ENCODE measurements at places on chromosomes 7 and 10.
A peak's percentile ranks its signal among the peaks of the same experiment; 100 is the strongest.

DNA sequence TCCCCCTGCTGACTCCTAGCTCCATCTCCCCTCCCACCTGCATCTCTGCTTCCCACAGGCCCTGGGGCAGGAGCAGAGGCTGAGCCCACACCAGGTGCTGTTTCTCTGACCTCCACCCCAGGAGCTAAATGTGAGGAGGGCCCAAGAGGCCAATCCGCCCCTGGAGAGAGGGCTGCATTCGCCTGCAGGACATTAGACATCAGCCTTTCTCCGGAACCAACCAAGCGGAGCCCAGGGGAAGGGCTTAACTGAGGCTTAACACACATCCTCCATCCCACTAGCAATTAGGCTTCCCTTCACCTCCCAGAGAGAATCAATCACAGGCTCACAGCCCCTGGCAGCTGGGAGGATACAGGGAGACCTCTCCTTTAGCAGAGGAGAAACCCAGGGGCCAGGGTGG, 50.5 kb downstream of the SH3PXD2A start:
- no peak for DNase-seq

DNA sequence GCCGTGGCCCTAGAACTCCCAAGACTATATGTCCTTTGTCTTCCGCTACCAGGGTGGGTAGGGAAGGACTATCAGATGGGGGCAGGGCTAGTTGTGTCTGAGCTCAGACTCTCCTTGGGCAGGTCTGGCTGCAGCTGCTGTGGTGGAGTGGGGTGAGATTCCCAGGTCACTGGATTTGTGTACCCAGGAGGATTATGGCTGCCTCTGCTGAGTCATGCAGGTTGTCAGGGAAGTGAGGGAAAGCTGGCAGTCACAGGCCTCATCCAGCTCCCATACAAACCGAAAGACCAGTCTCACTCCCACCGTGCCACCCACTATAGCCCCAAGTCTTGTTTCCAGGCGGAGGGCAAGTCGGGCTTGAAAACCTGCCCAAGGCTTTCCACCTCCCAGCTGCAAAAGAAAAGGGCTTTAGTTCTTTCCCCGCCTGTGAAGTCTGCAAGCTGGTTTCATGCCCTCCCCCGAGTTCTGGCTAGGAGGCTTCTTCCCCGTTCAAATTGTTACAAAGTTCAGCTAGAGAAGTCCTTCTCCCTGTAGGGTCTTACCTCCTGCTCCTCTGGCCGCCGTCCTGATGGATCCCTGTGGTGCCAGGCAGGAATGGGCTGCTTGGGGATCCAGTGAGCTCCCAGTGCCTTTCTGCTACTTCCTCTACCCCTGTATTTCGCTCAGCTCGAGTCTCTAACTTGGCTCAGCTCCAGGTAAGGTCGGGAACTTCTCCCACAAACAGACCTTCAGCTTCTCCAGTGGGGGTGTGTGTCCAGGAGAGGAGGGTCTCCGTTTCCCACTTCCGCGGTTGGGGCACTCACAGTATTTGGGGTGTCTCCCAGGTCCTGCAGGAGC, 106.8 kb upstream of the FGL2 start:
- no peak for DNase-seq

- DNase-seq: no peak
These were observed 113.2 kb downstream of the CALCR start for GRCh38 chr7:93461350-93461749.

- DNase-seq: no peak
These were observed 239.2 kb upstream of the PRKCQ start for GRCh38 chr10:6819301-6819700.

- DNase-seq: no peak
These were observed 650 bp upstream of the ZFAND2A start for GRCh38 chr7:1160670-1161021.

- DNase-seq: no peak
These were observed 74.6 kb downstream of the WDFY4 start for GRCh38 chr10:48759113-48759901.

DNA sequence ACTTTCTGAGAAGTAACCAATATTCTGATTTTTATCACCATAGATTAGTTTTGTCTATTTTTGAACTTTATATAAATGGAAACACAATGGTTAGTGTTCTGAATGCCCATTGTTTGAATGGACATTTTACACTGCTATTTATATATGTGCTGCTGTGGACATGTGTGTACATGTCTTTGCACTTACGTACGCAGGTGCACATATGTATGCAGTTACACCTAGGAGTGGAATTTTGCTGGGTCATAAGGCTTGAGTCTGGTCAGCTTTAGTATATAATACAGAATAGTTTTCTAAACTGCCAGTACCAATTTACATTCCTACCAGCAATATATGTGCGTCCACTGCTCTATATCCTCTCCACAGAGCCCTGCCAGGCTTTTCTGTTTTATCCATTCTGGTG, 24.5 kb upstream of the ZEB1 start:
- DNase-seq: no peak

DNA sequence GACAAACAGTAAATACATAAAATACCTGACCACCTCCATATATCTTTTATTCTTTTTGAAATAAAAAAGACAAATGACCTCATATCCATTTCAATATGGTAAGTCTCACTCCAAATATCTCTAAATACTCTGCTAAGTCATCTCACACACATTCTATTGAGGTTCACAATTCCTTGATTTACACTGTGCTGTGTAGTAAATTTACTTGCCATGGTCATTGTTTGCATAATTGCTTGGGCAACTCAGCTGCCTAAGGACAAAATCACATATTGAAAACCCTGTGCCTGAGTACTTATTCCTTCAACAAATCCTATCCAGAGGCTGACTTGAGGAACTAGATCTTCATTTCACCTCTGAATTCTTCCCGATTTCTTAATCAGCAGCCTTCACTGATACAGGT, 176.4 kb downstream of the THSD7A start:
- DNase-seq: no peak

DNA sequence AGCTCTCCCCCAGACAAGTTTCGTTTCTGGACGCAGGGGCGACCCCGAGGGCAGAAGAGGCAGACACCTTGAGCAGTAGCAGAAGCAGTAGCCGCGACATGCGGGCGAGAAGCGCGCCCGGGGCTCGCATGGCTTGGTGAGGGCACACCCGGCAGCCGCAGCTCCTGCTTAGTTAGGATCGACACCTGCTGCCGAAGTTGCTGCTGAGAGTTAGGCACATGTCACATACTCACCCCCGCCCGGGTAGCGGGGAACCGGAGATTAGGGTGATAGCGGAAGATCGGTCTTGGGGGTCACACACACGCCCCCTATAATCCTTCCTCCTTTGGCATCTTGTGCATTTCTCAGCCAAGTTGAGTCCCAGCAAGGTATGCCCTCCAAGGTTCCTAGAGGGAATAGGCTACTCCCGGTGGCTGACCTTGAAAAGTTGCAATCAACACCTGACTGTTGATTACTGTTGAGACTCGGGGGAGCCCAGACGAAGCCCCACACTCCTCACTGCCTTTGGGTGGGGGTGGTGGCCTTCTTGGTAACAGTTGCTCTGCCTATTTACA, 668 bp downstream of the GPR37 start:
- DNase-seq: peak; percentile 42

DNA sequence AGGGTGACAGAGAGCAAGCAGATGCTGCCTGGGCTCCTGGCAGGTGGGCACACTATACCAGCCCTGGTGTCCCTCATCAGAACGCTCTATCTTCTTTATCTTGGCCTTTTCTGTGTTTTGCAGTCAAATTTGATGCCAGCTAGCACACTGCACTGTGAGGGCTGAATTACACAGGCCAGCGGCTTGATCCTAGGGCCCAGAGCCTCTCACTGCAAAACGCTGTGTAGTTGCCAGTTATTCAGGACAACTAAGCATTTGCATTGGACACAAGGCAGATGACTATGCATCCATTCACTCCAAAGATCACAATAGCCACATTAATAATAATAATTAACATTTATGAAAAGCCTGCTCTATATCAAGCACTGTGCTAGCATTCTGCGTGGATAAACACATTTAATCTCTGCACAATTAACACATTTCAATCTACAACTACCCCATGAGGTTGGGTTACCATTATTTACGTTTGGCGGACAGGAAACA, 100.3 kb downstream of the PAXIP1 start:
- DNase-seq: no peak

GRCh38 chr7:113657603-113658002, 261.2 kb downstream of the PPP1R3A start:
- DNase-seq: no peak

GRCh38 chr7:129553899-129554461, 51.6 kb downstream of the SMKR1 start:
- no peak for DNase-seq

- no peak for DNase-seq
These were observed 41.6 kb downstream of the HBP1 start for GRCh38 chr7:107210400-107210799.

DNA sequence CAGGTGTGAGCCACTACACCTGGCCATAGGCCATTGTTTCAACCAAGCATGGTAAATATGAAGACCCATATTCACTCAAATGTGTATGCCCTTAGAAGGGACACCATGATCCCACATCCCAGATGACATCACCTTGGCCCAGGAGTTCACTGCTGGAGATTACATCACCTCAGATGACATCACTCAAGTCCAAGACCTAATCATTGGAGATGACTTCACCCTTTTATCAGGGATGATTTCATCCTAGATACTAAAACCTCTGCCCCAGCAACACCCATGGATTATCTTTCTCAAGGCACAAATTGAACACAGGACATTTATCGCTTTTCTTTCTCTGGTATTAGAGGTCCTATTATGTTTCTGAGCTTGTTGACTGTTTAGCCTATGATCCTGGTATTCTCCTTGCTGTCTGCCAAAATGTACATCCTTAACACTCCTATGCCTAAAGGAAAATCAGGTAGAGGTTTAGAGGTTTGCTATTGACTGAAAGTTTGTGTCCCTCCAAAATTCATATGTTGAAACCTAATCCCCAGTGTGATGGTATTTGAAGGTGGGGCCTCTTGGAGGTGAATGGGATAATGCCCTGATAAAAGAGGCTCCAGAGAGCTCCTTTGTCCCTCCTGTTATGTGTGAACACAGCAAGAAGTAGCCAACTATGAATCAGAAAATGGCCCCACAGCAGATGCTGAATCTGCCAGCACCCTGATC, 9.8 kb upstream of the CYP2C18 start:
- DNase-seq: no peak

DNA sequence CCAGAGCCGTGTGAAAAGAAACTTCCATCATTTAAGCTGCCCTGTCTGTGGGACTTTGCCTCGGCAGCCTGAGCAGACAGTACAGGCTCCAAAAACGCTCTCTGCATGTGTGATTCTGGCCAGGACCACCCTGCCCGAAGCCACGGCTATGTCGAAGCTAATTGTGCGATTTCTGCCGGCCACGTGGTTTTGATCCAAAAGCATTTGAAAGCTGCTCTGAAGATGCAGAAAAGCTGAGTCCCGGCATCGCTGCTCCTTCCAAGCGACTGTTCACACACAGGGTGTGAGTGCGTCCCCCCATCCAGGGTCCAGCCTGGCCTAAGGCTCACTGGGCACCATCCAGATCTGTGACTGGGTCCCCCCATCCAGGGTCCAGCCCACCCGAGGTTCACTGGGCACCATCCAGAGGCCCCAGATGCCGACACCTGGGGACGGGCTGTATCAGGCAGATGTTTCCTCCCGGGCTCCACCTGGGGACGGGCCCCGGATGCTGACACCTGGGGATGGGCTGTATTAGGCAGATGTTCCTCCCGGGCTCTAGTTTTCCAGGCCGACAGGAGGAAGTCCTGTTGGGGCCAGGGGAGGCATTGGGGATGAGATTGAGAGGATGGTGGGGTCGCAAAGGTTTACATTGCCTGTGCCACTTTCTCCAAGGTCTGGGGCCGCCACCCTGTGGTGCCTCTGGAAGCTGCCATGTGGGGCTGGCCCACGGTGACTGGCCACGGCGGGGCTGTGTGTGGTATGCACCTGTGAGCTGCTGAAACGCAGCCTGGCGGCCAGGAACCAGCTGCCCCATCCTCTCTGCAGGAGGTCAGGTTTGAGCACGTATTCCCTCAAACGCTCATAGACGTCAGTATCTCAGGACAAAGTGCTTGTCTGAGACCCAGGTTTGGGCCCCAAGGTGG, 527.4 kb downstream of the DNAJB6 start:
- DNase-seq: no peak

GRCh38 chr7:70212281-70212680, 614.0 kb downstream of the AUTS2 start:
- no peak for DNase-seq

GRCh38 chr10:4196771-4197390, 411.9 kb upstream of the KLF6 start:
- DNase-seq: no peak

DNA sequence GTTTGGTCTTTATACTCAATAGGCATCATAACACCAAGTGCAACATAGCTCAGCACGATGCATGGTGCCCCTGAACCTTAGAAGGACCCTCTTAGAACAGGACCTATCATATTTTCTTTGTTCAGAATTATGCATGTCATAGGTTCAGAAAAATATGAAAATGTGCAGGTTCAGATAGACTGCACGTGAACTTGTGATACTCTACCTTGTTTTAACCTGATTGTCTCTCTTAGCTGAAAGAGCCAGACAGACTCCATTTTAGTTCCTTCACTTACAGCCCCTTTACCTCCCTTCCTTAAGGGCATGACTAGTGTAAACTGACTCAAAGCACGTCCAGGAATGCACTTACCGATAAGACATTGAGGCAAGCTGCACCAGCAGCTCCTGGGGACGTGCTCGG, 35.1 kb downstream of the MYOF start:
- no peak for DNase-seq

DNA sequence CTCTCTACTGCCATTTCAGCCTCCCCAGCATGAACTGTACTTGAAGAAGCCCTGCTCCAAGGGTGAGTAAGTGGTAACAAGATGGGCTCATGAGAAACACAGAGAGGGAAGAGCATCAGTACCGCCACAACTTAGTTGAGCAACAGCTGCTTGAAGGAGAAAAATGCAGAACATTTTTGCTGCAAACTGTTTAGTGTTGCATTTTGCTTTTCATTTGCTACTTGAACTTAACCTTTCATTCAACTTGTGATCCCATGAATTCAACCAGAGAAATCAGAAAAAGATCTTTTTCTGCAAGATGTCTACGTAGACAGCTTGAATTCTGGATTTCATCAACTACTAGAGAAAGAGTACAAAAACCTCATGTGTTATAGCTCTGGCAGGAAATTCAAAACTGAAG, 40.7 kb downstream of the ANK3 start:
- DNase-seq: no peak

- DNase-seq: no peak
These were observed 28.2 kb upstream of the TLL2 start for GRCh38 chr10:96541921-96542320.

DNA sequence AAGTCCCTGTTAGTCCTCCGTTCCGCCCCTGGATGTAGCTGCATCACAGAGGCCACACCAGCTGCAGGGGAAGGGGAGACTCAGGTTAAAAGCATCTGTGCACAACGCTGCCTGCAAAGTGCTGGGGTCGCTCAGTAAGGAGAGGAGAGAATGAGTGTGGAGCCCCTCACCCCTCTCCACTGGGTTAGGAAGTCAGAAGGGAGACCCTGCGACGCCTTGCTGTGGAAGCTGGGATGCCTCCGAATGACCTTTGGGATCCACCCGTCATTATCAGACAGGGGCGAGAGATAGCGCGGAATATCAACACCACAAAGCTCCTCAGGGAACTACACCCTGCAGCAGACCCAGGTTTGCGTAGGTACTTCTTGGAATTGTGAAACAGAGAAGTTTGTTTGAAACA, 167.7 kb upstream of the SHH start:
- DNase-seq: no peak

- DNase-seq: no peak
These were observed 28.5 kb downstream of the NPS start for GRCh38 chr10:127577376-127578258.

GRCh38 chr10:102341038-102341688, 54.3 kb upstream of the NFKB2 start:
- no peak for DNase-seq
